Left kidney (tissue), 8 donors: ENCODE measurements at places on chromosomes 7 and 10.

- DNase-seq: no peak
Observed at GRCh38 chr7:141023295-141023694, 8.5 kb upstream of the MRPS33 start.

- no peak for DNase-seq
Observed at GRCh38 chr10:80702143-80702542, 164.4 kb downstream of the SH2D4B start.

DNA sequence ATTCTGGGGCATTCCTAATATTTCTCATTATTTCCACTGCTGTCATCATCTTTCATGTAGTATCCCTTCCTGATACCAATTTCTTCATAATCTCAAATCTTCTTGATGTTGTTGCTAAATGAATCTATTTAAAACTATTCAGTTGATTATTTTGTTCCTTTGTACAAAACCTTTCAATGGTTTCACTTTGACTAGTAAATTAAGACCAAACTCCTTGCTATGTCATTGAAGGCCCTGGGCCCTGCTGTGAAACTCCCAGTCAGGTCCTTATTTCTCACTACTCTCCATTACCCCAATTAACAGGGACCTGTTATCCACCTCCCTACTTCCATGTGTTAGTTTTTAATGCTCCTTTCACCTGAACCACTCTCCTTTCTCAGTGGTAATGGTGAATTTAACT lies 97.0 kb downstream of the CTTNBP2 start:
- DNase-seq: no peak

GRCh38 chr7:33788531-33788930 lies 116.8 kb upstream of the BMPER start:
- DNase-seq: no peak

DNA sequence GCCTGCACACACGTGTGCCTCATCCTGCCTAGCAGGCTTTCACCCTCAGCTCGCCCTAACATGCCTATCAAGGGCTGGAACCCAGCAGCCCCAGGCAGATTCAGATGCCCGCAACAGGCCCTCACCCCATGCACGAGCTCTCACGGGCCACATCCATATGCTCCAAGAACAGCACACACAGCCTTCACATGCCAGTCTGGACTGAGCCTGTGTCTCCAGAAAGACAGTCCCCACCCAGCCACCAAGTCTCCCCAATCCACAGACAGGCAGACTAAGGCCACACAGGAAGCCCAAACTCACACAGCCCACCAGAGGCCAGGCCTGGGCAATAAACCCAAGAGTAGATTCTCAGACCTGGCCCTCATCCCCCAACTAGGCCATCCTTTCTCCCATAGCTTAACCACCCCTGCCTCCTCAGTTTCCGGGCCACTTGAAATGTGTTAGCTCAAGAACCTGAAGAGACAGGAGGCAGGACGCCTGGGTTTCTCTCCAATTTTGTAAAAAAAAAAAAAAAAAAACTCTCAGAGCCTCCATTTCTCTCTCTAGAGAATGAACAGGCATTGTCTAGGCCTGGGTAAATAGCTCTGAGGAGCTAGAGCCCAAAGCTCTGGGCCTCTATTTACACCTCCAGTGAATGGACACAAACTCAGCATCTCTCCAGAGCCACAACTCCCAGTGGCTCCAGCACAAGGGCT lies 6.8 kb downstream of the LDB1 start:
- DNase-seq: no peak

- DNase-seq: no peak
Observed at GRCh38 chr10:3476186-3476585, 303.6 kb upstream of the PITRM1 start.

GRCh38 chr10:119331061-119331460 lies 123.7 kb downstream of the GRK5 start:
- DNase-seq: no peak

DNA sequence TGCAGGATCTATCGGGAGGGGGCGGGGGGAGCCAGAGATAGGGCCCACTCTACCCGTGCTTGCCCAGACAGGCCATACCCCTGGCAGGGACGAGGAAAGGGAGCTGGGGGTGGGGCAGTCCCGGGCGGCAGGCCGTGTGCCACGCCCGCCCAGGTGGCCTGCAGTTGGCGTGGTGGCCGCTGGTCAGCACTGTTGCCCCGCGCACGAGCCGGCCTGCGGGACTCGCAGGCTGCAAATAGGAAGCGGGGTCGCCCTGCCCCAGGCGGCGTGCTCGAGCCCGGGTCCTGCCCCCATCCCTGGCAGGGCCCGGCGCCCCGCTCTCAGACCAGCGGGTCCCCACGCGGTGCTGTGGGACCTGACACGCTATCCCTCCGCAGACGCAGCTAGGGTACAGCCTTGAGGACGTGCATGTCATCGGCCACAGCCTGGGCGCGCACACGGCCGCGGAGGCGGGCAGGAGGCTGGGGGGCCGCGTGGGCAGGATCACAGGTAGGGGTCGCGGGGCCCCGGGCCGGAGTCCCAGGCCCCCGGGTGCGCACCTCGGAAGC lies 6.7 kb downstream of the PNLIPRP2 start:
- DNase-seq: peak; percentile 28

DNA sequence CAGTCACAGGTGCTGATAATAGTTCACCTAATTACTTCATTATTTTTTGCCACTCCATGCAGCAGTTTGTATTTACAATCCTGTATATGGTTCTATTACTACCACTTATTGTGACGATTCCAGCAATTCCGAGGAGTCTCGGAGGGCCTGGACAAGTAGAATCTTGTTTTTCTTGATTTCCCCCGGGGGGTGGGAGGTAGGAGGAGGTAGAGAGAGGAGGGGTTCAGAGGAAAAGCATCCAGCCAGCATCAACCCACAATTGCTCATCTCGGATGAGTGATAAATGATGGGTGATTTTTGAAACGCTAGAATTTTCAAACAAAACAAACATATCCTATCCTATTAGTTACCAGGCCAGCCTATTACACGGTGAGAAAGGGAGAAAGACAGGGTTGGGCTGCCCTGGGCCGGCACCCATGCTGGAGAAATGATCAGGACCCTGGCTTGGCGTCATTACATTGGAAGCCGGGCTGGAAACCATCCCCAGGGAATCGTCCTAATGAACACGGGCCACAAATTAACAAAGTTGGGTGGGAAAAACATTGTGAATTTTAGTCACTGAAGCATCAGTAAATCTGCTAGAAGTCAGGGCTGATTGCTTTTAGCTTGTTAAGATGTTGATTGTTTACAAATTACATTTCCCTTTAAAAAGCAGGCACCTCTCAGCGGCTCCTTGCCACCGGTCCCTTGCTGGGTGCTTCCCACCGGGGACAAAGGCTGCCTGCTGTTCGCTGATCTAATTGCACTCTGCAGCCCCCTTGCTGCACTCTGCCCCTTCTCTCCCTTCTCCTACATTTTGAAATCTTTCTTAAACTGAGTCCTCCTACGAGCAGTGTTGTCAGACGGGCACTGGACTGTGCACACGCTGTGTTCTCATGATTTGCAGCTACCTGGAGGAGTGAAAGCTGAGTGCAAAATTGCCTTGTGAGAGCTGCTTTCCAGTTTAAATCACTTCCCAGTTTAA lies 95.5 kb downstream of the FAM204A start:
- no peak for DNase-seq

GRCh38 chr7:39336442-39336841 lies 229.8 kb upstream of the YAE1 start:
- no peak for DNase-seq

DNA sequence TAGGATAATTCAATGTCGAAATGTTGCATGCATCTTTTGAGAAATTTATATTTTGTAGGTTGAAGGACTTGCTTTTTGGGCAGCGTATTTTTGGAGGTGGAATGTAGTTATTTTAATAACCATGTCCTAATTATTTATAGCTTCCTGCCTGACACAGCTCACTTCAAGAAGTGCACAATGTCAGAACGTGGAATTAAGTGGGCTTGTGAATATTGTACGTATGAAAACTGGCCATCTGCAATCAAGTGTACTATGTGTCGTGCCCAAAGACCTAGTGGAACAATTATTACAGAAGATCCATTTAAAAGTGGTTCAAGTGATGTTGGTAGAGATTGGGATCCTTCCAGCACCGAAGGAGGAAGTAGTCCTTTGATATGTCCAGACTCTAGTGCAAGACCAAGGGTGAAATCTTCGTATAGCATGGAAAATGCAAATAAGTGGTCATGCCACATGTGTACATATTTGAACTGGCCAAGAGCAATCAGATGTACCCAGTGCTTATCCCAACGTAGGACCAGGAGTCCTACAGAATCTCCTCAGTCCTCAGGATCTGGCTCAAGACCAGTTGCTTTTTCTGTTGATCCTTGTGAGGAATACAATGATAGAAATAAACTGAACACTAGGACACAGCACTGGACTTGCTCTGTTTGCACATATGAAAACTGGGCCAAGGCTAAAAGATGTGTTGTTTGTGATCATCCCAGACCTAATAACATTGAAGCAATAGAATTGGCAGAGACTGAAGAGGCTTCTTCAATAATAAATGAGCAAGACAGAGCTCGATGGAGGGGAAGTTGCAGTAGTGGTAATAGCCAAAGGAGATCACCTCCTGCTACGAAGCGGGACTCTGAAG lies 620 bp downstream of the ZRANB1 start:
- DNase-seq: no peak

DNA sequence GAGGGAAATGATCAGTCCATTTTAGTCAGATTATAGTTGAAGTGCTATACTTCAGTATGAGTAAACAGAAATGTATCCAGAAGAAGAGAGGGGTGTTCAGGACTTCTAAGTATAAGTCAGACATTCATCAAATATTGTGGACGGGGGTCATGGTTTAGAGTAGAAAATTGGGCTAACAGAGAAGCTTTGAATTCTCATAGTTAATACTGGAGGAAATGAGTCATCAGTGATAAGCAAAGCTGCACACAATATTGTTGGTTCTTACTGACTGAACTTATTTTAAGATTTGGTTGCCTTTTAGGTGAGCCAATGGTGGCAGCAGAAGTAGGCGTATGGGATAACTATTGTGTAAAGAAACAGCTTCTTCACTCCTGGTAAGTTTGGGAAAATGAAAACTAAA lies 1.7 kb upstream of the SUMF2 start:
- DNase-seq: no peak

GRCh38 chr10:71945819-71946474 lies 18.2 kb upstream of the CHST3 start:
- no peak for DNase-seq

DNA sequence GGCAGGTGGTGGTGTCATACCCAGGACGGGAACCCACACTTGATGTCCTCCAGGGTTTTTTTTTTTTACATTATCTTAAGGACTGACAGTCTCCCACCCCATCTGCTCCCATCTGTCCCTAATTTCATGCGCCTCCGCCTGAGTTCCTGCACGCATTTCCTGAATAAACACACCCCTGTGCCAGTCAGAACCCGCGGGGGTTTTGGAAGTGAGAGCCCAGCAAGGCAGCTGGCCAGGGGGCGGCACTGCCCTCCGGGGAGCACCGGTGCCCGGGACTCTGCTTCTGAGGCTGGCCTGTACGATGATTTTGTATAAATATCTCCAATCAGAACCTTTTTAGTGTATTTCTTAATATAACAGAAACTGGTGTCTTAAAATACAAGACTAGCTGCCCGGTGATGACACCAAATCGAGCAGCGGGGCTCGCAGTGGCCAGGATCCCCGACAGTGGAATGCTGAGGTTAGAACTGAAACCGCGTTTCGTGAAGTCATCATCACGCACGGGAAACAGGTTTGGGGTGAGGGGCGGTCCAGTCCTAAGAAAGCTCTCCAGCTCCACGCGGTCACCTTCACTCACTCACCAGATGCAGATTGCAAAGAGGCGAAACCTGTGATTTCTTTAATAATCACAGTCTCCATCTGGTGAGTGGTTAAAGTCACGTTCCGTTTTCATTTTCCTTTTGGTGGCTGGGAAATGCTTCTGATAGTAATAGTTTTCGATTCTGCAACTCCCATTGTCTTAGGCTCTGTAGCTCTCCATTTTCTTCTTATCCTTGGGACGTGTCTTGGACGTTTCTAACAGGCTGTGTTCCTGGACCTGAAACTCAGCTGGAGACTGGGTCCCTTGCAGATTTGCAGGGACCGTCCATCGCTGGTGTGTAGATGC lies 19.7 kb downstream of the BNIP3 start:
- DNase-seq: no peak

- no peak for DNase-seq
Observed at GRCh38 chr10:123327896-123328295, 173.7 kb downstream of the BUB3 start.

DNA sequence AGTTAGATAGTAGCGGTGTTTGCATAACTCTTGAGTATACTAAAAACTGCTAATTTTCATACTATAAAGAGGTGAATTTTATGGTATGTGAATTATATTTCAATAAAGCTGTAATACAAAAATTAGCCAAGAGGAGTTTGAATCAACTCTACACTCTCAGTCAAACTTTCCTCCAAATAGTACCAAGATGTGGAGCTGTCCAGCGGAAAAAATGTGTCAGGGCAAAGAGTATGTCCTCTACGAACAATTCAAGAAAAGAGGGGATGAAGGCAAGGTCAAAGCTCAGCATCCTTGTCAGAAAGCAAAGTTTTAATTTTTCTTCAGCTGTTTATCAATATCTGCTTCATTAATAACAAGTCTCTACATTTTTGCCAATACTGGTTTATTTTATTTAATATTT lies 51.8 kb upstream of the CDC14C start:
- DNase-seq: no peak

- no peak for DNase-seq
Observed at GRCh38 chr10:23345861-23346260, 1.3 kb upstream of the C10orf67 start.

DNA sequence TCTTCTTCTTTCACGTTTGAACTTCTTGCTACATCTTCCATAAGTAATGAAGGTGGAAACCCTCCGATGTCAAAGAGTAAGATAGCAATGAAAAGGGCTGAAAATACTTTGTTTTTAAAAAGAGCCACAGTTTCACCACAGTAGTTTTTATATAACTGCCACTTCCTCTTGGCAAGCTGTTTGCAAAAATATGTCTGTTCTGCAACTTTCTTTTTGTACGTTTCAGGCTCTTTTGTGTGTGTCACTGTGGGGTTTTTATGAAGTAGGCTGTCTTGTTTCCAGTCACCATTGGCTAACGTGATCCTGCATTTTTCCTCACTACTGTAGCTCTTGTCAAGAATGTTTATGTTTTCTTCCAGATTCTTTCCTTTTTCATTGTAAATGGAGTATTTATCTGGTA lies 55.6 kb downstream of the SLC16A9 start:
- no peak for DNase-seq

- DNase-seq: no peak
Observed at GRCh38 chr7:111801277-111801676, 239.0 kb upstream of the IMMP2L start.

- no peak for DNase-seq
Observed at GRCh38 chr10:110842326-110842904, 29.3 kb upstream of the PDCD4 start.
